Stimulated activated CD8-positive, alpha-beta memory T cell treated with anti-CD3 and anti-CD28 coated beads, Interleukin-7, amount 100 ng/mL, for 1 hour (primary cell): ENCODE measurements at places on chromosomes 7 and 10.

DNA sequence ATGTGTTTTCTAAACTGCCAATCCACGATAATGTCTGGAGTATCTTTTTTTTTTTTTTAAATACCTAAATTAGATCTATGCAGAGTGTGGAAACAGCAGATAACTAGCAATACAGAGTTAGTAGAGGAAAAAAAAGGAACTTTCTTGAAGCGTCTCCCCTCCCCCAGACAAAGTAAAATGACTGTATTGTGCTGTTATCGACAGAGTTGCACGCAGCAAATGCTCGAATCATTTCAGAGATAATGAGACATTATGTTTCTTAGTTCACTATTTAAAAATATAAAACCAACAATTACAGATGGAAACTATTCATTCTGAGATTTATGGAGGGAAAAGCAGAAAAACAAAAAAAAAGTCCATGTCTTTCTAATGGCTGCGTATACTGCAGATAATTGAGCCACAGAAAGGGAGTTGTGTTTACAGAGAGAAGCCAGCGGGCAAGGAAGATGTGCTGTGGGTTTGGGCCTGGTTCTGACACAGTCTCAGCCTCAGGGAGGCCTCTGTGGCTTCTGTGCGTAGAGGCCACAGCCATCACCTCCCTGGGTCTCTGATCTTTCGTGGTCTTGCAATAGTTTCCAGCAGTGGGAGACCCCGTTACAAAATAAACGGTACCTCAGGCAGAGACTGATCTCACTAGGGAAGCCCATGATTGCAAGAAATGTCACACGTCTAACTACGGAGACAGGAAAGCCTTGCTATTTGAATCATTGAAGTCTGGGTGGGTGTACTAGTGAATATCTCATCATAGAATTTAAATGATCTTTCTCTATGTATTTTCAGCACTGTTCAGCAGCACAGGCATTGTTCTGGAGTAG, 19.1 kb upstream of the KLF6 start:
- DNase-seq, result no peak

DNA sequence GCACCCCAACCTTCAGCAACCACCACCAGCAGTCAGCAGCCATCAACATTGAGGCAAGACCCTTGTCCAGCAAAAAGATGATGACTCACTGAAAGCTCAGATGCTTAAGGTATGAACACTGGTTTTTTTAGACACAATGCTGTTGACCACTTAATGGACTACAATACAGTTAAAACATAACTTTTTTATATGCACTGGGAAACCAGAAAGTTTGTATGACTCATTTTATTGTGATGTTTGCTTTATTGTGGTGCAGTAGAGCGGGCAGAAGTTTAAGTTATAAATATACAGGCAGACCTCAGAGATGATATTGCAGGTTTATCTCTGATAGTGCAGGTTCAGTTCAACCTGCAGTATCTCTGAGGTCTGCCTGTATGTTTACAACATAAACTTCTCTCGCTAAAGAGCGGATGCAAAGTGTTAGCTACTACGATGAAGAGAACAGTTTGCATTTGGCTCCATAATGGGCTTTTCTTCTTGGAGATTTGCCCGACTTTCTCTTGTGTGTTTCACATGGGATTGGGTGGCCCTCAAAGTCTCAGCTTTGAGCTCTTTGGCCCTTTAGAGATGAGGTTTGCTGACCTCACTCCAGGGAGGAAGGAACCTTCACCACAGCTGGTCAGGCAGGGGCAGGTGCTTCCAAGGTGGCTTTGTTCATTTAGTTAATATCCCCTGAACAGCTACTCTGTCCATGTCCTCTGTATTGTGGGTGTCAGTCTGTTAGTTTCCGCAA, 84.4 kb upstream of the SHH start:
- DNase-seq, result no peak

GRCh38 chr10:102410429-102411073, 8.0 kb downstream of the PSD start:
- no peak for DNase-seq

- DNase-seq, result no peak
These were observed 168.0 kb downstream of the DKK1 start for GRCh38 chr10:52481986-52482555.

GRCh38 chr7:12706900-12707536, 19.6 kb downstream of the ARL4A start:
- DNase-seq, result no peak

DNA sequence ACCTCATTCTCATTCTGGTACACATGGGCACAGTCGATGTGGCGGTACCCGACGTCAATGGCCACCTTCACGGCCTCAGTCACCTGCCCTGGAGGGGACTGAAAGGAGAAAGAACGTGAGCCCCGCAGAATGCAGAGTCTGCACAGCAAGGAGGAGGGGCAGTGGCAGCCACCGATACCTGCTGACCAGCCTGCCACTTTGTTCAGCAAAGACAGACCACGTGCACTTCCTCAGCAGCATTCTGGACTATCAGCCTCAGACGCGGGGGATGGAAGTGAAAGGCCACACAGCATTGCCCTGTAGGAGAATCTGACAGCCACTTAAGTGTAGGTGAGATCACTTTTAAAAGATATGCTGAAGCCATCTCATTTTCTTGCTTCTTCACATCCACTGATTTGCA, 7.2 kb downstream of the AKR1B1 start:
- DNase-seq, result no peak

- DNase-seq, result no peak
These were observed 125.4 kb downstream of the AUTS2 start for GRCh38 chr7:69723663-69724062.
